ENCODE measurements at places on chromosomes 3 and 15.

DNA sequence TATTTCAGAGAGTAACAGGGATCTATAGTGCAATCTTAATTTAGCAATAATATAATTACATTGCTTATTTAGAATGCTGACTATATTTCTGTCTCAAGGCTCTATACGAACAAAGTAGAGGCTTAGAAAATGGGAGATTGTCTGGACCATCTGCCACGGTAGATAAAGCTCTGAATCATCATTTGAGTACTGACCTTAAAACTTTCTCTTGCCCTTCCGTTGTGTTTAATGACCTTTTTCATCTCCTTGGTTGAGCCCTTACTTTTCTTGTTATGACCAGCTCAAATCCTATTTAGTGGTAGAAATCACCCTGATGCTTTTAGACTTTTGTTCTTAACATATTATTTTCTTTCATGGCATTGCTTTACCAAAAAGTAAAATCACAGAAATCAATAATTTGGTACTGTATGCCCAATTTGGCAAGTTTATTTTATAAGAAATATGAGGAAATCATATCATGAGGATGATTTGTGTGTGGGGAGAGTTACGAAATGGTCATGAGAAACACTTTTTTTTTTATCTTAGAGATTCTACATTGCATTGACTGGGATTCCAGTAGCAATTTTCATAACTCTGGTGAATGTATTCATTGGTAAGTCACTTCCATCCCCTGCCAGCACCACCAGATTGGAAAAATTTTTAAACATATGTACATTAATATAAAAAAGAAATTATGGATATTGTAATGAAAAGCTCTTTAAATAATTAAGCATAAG lies 11.0 kb downstream of the NDUFB5 start:
- DNase-seq, result no peak

GRCh38 chr3:36992806-36993325 lies at the start of gene EPM2AIP1:
TSS of gene EPM2AIP1 (minus strand) at chr3:36993131. CDS start at chr3:36993077, 54 bp downstream.
- peak; percentile 94 for DNase-seq

DNA sequence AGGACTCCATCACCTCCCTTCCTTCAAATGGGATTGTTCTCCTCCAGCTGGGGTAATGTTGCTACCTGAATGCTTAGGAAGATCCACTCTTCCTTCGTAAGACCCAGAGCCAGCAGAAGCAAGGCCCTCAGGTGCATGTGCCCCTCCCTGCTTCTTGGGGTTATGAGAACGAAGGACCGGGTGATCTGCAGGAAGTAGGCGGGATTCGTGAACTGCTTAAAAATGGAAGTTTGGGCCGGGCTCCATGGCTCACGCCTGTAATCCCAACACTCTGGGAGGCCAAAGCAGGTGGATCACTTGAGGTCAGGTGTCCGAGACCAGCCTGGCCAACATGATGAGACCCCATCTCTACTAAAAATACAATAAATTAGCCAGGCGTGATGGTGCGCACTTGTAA lies 8.0 kb downstream of the TLR9 start:
- peak; percentile 39 for DNase-seq

- no peak for DNase-seq
Measured at GRCh38 chr3:65558826-65559225, 479.9 kb downstream of the MAGI1 start.

GRCh38 chr3:13550423-13550690 lies 1.4 kb downstream of the FBLN2 start:
- no peak for DNase-seq

GRCh38 chr3:190382082-190382481 lies 5.9 kb upstream of the CLDN16 start:
- DNase-seq, result no peak

DNA sequence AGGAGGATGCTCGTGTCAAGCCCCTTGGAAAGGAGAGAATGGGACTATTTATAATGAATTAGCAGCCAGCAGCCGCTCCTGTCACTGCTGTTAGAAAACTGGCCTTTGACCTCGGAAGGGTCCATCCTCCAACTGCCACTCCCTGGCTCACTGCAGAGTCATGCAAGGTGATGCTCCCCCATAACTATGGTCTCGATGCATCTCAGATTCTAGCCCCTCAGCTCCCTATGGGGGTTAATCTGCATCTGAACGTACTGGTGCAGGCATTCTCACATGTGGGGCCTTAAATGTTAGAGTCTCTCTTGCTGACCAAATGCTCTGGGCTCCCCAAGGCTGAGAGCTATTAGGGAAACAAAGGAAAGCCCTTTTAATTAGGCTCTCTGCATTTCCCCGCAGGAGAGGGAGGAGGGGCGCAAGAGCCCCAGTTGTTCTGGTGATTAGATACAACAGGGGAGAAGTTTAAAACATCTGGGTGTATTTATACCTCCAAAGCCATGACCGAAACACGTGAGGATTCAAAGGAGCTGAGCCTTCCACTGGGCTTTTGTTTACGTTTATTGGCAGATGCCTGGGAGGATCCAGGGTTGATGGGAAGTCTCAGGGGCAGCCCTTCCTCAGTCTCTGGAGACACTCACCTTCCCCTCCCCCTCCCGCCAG lies 182.5 kb downstream of the OPA1 start:
- peak; percentile 61 for DNase-seq

- no peak for DNase-seq
Measured at GRCh38 chr3:191366675-191367074, 36.3 kb upstream of the UTS2B start.

GRCh38 chr3:160665784-160666526 lies 11.0 kb upstream of the ARL14 start:
- no peak for DNase-seq
